ENCODE measurements at places on chromosomes 2 and 18.

DNA sequence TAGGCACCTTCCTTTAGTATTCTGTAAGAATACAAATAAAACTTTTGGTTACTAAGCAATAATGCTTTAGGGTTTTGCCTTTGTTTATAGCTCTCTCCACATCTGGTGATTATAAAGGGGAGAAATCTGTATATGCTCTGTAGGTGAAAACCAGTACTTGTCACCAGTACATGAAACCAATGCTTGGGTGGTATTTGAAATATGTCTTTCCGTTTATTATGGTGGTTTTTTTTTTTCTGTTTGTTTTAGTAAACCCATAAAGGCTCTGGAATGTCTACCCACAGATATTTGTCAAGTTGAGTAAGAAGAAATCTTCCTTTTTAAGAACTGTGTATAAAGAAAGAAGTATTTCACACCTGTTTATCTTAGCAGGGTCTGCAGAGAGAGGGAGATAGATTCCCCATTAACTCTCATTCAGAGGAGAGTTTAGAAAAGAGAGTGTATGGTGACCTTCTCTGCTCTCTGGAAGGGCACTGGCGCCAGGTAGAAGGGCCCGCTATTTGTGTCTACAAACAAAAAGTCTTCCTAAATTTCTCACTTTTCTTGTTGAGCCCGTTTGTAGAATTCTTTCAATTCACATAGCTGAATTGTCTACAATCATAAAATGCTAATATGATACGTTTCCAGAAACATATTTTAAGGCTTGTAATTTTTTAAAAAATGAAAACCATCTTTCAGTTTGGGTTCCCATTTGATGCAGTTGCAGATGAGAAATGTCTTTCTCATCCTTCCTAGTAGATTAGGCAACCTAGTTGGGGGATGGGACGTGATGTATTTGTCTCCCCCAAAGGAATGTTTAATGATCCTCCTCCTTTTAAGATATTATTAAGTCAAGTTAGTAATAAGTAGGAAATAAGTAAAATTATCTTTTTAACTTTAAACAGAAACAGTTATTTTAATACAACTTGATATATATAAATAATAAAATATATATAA, 33.9 kb downstream of the MAP3K20 start:
- no peak for DNase-seq

GRCh38 chr2:74552914-74553811, 579 bp downstream of the LOXL3 start:
- peak; percentile 87 for DNase-seq

- no peak for DNase-seq
Measured at GRCh38 chr18:49412679-49413078, 47.8 kb downstream of the DYM start.

DNA sequence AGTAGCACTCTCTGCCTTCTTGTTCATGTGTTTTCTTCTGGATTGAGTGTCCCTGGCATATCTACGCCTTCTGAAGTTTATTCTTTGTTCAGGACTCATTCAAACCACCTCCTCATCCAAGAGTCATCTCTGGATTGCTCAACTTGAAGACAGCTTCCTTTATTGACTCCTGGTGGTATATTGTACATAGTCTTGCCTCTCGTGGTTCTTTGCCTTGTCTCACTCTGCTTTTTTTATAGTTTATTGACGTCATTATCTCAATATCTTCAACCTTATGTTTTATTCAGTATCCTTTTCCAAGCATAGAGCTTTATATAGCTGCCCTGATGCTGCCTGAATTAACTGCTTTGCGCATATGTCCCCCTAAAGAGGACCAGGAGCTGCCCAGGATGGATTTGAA, 161.7 kb downstream of the INSIG2 start:
- DNase-seq = no peak

GRCh38 chr2:20211860-20212458, 13.0 kb downstream of the SDC1 start:
- no peak for DNase-seq

DNA sequence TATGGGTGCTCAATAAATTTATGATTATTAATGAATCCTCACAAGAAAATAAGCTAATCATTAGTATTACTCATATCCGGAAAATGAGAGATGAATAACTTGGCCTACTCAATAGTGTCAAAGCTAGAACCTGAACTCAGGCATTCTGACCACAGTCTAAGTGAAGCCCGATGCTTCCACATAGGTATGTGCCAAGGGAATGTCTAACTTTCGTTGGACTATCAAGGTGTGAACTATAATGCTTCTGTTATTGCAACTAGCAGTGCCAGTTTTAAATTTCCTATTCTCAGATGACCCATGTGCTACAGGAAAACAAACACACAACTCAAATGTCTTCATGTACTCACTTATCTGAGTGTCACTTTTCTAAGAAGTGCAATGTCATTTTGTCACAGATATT, 1.8 kb downstream of the BARD1 start:
- no peak for DNase-seq

GRCh38 chr2:165698444-165698884, 95.6 kb downstream of the GALNT3 start:
- DNase-seq = no peak

DNA sequence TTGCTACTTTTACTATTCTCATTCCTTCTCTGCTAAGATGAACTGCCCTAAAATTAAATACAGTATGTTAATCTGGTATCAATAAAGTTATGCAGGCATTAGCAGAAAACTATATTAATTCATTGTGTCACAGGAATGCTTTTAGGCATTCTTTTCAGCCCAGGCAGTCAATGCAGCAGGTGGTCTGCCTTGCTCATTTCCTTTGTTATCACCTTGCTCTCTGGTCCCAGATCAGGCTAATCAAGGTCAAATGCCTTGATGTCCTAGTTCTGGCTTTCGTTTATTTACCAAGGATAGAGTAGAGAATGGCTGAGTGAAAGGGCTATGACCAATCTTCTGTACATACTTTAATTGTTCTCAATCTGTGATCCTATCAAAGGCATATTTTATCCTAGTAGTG, 1023.6 kb downstream of the TMEM182 start:
- no peak for DNase-seq

- DNase-seq = no peak
Measured at GRCh38 chr2:32008805-32009515, 1.8 kb downstream of the MEMO1 start.

DNA sequence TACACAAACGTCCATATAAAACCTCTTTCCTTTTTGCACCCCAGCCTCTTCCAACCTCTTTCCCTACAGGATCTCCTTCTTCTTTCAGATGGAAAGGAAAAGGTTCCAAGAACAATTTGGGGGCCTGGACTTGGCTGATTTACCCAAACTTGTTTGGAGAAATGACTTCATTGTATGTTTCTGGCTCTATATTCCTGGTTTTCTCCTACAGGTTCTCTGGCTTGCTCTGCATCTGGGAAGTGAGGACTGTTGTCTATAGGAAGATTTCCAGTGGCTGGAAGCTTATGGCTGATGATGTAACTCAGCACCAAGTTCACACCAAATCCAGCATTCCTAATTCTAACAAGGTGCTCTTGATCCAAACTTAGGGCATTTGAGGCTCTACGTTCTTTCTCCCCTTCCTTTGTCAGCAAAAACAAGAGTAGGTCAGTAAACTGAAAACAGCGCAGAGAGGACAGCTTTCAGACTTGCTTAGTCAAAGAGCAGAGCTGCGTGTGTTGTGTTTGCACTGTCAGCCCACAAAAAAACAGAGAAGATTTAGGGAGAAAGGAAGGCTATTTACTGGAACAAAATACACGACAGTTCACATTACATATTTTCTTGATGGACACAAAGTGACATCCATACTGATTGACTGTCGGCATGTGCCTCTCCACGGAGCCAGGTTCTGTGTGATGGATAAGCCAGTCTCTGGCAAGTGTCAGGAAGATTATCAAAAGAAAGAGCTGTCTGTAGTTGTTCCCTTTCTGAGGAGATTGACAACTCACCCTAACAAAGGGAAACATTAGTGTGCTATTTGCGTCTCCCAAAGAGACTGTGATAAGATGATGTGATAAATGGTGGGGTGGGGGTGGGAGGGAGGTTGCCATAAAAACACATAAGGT, 39.7 kb downstream of the CDCA7 start:
- DNase-seq = no peak

DNA sequence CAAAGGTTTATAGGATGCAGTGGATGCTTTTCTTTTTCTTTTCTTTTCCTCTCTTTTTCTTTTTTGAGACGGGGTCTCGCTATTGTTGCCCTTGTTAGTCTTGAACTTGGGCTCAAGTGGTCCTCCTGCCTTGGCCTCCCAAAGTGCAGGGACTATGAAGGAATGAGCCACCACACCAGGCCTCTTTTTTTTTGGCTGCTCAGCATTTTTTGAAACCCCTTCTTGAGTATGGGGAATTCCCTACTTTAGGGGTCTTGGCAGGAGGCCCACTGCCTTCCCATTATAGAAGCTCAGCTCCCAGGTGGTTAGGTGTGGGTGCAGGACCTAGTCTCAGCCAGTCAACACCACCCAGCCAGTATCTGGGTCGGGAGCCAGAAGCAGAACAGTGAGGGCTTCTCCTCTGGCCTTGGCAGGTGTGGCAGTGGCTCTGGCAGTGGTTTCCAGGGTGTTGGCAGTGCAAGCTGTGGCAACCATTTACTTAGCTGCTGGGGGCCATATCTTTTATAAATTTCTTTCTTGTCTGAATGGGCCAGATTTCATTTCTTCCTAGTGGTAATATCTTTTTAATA, 51.4 kb upstream of the ACYP2 start:
- no peak for DNase-seq

- DNase-seq = no peak
Measured at GRCh38 chr2:218882866-218883366, 2.3 kb downstream of the WNT10A start.

DNA sequence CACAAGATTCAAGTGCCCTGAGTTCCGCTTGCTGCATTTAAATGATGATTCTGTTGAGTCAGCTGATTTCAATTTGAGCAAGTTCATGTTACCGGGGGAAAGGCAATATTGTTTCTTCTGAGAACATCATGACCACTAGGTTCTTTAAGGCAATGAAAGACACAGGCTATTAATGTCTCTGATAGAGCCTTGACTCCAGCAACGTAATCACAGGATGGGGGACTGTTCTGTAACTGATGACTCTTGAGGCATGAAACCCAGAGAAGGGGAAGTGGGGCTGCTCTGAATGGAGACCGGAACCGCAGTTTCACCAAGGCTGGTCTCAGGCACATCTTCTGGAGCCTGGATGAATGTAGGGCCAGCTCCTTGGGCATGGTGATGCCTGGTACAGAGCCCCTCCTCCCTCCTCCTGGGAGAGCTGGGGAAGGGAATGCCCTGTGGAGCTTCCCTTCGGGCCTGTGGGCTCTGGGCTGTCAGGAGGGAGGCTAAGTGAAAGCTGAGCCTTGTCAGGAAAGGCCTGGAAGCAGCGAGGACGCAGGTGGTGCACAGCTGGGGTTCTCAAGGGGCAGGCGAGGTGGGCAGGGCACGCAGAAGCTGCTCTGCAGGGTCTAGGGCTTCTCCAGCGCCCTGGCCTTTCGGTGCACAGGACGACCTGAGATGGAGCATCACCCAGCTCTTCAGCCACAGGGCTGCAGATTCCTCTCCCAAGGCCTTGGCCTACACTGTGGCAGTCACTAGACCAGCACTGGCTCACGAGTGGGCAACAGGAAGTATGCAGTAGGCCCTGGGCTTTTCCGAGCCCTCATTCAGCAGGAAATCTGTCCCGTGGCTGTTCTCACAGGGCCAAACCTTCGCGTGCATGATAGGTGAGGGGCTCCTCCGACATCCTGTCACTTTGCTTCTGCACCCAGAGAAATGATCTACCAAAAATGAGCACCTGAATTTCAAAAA, 36.6 kb upstream of the PRLH start:
- DNase-seq = no peak

DNA sequence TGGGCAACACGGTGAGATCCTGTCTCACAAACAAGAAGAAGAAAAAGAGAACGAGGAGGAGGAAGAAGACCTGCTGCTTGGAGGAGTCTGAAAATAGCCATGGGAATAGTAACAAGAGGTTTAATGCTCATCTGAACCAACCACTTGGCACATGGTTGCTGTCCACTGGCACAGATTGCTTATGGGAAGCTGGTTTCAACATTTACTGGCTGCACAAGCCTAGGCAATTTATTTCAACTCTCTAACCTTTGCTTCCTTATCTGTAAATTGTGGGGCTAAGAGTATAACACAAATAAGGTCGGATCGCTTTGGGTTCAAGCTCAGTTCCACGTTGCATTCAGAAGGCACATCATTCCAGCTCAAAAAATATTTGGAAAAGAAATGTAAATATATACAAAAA, 14.2 kb upstream of the RHOB start:
- DNase-seq = peak; percentile 74

DNA sequence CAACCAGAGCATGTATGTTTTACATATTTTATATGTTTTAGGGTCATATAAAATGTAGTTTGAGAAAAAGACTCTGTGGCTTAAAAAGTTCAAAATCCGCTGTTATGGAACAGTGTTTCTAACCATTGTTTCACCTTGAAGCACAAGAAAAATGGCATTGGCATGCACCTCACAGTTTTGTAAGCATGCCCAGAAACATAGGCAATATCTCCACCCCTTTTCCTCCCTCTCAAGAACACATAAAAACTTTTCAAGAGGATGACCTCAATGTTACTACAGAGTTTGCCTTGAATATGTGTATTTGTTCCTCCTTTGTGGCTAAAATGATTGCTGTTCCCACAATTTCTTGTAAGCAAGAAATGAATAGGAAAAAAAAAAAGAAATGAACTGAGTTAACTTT, 29.3 kb upstream of the SLC40A1 start:
- DNase-seq = no peak

- no peak for DNase-seq
Measured at GRCh38 chr2:51231071-51231470, 199.1 kb upstream of the NRXN1 start.

DNA sequence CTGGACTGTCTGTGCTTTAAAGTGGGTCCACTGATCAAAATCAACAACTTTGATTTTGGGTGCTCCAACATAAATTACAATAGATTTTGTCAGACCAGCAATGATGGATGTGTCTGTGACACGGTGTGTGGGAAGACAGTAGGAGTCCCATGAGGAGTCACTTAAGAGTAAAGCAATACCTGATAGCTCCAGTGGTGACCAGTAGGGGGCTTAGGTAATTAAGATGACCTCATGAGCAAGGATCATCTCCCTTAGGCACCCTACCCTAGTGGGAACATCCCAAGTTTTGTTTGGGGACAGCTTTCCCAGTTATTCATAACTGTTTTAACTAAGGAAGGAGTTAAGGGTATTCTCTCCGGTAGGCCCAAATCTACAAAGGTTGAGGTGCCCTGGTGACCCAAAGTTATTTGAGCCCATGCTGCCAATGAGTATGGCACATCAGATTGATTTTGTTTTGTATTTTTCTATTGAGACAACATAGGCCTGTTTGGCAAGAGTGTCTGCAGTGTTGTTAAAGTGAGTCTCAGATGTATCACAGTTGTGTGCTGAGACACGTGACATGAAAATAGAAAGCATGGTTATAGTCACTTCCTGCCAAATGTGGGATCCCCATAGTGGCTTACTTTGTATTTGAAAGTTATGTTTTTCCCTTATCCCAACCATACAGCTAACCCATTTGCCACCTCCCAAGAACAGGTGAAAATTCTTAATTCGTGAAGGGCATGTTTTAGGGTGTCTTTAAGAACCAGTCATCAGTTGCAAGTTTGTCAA, 1337.6 kb upstream of the SLC39A10 start:
- no peak for DNase-seq

DNA sequence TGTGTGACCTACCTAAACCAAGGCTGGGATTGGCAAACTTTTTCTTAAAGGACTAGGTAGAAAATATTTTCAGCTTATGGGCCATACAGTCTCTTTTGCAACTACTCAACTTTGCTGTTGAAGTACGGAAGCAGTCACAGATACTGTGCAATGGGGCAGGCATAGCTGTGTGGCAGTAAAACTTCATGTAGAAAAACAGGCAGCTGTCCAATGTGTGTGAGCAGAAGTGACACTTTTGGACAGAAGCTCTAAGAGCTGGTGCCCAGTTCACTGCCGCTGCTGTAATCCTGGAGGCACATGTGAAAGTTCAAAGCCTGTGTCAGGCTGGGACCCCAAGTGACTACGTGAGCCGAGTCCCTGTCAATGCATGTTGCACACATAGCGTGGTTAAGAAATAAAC, 46.7 kb downstream of the MAPK4 start:
- no peak for DNase-seq
